ENCODE measurements at places on chromosomes 16 and 17.

GRCh38 chr17:16969931-16970906 lies 1.7 kb downstream of the TNFRSF13B start:
- DNase-seq = no peak

- no peak for DNase-seq
Measured at GRCh38 chr17:82952019-82952418, 112.2 kb upstream of the ZNF750 start.

GRCh38 chr16:46719528-46719927 lies 28.6 kb downstream of the MYLK3 start:
- no peak for DNase-seq

DNA sequence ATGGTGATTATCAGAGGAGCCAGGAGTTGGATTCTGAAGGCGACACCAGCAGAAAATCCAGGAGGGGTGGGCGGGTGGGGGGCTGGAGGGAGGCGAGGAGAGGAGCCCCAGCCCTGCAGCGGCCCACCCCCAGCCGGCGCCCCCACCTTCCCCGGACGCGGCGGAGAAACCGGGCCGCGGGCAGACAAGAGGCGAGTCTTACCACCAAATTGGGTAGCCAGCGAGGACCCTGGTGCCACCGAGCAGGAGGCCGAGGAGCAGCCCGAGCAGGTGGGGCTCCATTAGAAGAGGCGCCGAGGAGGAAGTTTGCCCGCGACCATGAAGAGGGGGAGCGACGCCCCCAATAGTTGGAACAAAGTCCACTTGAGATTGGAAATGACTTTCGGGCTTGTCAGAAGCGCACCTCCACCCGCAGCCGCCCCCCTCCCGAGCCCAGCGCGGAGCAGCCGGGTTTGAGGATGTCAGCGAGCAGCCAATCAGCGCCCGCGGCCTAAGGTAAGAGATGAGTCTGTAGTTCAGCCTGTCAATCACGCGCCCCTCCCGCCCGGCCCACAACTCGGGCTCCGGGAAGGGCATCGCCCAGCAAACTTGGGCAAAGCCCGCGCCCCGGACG lies at the start of gene WNT3:
Gene WNT3, minus strand, starts transcription at position 377 of the 613 bp plus-strand sequence. Its CDS starts 95 bp downstream, at position 282.
- DNase-seq = no peak

- no peak for DNase-seq
Measured at GRCh38 chr17:64634218-64634617, 27.9 kb downstream of the SMURF2 start.

GRCh38 chr17:42865638-42866094 lies 14.7 kb downstream of the AOC3 start:
- DNase-seq = no peak
